ENCODE measurements at places on chromosomes 7 and 10.

GRCh38 chr10:132756591-132756990 is 29.4 kb downstream of the NKX6-2 start:
- no peak for DNase-seq

DNA sequence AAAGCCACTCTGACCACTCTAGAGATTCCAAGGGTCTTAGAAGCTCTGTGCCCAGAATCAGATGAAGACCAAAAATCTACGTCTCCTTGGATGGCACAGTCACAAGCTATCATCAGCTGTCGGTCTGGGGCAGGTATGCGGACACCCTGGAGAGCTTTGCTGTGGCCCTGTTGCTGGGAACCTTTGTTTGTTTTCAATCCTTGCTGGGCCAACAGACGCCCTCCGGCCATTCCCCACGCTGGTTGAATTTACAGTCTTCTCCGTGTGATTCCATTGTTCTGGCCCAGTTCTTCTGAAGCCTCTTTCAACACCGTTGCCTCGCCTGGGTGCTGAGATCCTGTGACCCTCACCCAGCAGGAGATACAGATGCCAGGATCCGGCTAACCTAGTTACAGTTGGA is 149.4 kb upstream of the PFKP start:
- no peak for DNase-seq

DNA sequence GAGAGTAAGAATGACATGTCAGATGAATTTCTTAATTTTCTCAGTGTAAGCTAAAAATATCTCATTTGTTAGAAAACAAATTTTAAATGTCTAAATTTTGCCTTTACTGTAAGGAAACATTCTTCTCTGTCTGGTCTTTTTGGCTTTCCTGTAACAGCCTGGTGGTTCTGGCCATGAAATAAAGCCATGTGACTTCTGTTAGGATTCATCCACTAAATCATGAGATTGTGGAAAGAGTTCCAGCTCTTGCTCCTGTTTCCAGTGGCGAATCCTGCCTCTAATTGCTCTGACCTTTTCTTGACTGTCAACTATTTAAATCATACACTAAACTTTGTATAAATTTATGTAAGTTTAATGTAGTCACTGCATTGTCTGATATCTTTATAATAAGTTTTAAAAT is 398.5 kb upstream of the AKR1E2 start:
- no peak for DNase-seq

- DNase-seq, result no peak
Observed at GRCh38 chr7:135761751-135762488, 13.3 kb upstream of the FAM180A start.

DNA sequence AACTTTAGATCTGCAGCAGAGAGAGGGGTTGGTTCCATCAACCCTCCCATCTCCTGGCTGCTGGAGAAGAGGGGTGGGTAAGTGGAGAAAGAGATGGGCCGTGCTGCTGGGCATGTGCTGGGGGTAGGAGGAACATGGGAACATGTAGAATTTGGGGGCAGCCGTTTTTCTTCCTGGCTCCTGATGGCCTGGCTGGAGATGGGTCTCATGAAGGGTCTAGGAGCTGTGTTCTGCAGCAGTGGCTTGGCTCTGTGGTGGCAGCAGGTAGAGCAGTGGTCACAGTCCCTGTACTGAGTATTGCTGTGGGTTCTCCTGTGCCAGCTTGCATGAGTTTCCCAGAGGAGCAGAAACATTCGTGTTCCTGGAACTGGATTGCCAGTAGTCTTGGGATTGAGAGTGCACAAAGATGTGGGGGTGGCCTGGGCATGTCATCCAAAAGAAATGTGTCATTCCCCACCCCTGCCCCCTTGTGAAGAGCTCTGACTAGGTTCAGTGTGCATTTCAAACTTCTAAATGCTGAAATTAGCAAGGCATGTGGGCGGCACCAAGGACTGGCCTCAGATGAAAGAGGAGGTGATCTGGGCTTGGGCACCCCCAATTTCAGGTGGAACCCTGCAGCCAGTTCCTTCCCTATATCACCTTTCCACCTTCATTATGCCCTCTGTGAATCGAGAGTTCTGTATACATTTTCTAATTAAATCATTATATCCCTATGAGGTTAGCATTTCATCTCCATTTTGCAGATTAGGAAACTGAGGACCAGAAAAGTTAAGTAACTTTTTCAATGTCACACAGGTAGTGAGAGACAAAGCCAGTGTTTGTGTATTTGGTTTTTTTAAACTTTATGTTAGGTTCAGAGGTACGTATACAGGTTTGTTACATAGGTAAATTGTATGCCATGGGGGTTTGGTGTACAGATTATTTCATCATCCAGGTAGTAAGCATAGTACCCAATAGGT is 2.1 kb downstream of the CHST3 start:
- DNase-seq, result no peak
